Osteoblast (primary cell): ENCODE measurements at places on chromosomes 7 and 10.

DNA sequence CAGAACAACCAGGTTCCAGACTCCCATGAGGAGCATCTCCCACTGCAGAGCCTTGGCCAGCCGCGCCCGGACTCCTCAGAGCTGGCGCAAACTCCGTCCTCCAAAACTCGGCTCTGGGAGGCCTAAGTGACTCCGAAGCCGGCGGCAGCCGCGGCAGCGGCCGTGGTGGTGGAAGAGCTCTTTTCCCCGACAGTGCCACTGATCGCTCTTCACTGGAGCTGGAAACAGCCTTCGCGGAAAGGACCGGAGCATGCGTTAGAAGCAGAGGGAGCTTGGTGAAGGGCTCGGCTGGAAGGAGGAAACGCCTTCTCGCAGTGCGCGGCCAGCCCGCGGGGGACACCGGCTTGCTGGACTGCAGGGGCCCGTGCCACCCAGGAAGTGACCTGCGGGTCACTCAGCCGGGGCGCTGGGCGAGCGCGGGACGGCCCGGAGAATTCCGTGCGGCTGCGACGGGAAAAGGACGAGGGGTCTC, 5.0 kb upstream of the HOXA13 start:
- peak; percentile 90 for DNase-seq

- DNase-seq, result no peak
Measured at GRCh38 chr7:10643545-10643944, 330.1 kb upstream of the PHF14 start.

GRCh38 chr10:78407009-78407711, 373.5 kb downstream of the RPS24 start:
- DNase-seq, result peak; percentile 92

DNA sequence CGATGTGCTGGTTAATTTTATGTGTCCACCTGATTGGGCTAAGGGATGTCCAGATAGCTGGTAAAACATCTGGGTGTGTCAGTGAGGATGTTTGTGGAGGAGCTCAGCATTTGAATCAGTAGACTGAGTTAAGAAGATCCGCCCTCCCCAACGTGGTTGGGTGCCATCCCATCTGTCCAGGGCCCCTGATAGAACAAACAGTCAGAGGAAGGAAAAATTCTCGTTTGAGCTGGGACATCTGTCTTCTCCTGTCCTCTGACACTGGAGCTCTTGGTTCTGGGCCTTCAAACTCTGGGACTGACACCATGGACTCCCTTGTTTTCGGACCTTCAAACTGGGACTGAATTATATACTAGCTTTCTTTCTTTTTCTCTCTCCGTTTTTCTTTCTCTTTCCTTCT, 59.6 kb downstream of the CARD11 start:
- DNase-seq, result no peak

DNA sequence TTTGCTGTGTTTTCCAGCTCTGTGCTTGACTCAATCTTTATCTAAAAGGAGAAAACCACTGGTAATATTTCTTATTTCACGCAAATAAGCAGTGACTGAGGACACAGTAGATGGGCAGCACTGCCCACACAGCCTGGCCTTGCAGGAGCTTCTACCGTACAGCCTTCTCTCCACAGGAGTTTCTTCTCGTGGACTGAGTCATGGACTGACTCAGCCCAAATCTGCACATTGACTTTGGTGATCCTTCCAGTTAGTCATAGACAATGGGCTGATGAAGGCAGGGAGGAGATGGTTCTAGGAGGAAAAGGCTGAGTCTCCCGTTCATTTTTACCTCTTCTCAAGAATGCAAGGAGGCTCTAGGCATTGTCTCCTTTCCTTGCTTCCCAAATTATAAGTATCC, 200.7 kb downstream of the RAPGEF5 start:
- DNase-seq, result peak; percentile 89

GRCh38 chr10:3126741-3127346, 45.7 kb downstream of the PITRM1 start:
- peak; percentile 73 for DNase-seq

- DNase-seq, result no peak
Measured at GRCh38 chr7:143885951-143886350, 16.0 kb downstream of the TCAF1 start.

DNA sequence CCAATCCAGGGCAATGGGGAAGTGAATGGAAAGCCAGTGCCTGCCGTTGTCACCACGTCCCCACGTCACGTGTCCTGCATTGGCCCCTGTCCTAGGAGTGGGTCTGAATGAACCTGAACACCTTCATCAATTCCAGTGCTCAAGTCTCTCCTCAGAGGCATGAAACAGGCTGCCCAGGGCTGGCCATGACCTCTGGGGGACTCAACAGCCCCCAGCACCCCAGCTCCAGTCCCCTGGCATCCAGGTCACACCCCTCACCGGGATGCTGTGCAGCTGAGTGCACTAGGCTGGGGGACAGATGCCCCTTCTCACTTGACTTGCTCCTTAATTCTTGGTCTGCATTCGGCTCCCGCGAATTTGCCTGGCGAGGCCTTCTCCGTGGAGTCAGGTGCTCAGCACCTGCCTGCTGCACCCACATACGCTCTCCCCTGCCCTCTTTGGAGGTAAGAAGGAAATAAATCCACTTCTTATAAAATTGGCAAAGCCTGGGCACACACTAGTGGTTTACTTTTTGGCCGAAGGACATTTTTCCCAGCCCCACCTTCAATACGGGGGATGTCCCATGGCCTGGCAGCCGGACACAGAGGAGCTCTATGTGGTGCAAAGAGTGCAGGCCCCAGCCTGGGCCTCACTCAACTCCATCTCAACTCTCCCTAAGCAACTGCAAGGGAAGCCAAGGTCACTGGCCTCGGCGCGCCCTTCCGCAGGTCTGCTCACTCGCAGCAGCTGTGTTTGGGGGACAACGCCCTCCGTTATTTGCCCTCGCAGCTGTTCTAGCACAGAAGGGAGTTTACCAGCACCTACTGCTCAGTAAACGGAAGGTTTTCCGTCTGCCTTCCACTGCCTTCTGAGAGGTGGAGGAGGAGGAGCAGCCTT, 77.6 kb upstream of the SHH start:
- no peak for DNase-seq

GRCh38 chr10:17993361-17993760, 41.6 kb downstream of the SLC39A12 start:
- DNase-seq, result peak; percentile 11

- DNase-seq, result no peak
Measured at GRCh38 chr10:4094751-4095150, 309.7 kb upstream of the KLF6 start.

DNA sequence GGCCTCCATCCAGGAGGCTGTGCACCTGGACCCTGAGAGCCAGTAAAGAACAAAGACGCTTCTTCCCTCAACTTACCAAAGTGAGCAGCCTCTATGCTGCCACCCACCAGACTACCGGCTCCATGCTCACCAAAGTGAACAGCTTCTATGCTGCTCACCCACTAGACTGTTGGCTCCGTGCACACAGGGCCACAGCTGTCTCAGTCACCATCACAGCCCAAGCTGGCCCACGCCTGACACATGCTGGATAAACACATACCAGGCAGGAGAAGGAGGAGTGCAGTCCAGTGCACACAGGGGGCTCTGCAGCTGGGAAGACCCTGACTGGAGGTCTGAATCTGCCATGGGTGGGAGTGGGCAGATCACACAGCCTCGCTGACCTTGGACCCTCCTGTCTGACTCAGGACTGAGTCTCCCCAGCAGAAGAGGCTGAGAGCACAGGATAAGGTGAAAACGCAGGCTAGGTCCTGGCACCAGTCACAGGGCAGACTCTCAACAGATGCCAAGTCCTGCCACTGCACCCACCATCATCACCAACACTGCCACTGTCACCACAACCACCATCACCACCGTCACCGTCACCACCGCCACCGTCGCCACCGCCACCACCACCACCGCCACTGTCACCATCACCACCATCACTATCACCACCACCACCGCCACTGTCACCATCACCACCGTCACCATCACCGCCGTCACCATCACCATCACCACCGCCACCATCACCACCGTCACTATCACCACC, 130.9 kb downstream of the MAD1L1 start:
- no peak for DNase-seq

DNA sequence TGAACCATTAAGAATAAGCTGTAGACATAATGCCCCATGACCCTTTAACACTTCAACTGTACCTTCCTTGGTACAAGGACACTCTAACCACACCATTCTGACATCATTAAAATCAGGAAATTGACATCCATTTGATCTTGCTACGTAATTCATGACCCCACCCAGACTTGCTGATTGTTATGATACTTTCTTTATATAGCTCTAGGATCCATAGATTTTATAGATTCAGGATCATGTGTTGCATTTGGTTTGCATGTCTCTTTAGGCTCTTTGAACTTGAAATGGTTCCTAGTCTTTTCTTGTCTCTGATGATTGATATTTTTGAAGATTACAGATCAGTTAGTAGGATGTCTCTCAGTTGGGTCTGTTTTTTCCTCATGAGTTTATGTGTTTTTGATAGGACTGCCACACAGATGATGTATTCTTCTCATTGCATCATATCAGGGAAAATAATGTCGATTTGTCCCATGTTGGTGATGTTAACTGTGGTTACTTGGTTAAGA, 13.5 kb downstream of the CCM2 start:
- DNase-seq, result no peak

DNA sequence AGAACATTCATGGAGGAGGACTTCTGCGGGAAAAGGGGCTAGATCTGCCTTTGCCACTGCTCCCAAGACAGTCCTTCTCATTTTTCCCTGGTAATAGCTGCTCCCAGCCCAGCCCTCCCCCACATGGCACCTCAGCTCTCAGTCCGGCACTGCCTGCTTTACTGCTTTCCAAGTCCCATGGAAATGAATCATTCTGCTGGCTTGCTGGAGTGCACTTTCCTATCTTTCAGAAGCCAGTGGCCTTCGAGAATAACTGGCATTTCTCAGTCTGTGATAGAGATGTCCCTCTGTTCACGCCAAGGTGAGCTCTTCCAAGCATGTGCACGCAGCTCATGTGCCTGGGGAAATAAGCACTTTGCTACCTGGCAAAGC, 61.4 kb downstream of the SYPL1 start:
- peak; percentile 93 for DNase-seq

DNA sequence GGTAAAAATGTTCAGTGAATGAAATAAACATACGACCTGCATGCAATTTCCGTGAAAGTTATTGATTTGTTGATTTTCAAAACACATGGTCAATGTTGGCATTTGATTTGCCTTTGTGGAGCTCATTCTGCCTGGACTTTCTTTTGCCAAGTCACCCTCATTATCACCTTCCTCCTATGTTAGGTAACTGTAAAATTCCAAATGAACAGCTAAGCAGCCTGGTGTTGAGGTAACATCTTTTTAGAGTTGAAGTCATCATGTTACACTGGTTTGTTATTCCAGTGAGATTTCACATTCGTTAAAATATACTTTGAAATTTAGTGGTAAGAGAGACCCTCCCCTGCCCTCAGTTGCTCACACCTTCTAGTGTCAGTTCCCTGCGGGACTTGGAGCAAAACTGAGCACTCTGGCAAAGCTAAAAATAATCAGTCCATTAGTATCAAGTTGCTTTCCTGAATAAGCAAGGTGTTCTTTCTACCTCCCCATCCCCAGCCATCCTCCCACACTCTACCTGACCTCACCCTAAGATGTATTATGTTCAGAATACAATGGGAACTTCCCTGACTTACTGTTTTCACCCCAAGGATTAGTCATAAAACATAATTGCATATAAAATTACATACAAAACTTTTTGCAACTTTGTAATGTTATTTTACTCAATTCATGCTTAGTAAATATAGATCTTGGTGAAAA, 283.3 kb upstream of the SEMA3A start:
- no peak for DNase-seq

- no peak for DNase-seq
Measured at GRCh38 chr7:121197455-121197854, 131.3 kb upstream of the WNT16 start.

DNA sequence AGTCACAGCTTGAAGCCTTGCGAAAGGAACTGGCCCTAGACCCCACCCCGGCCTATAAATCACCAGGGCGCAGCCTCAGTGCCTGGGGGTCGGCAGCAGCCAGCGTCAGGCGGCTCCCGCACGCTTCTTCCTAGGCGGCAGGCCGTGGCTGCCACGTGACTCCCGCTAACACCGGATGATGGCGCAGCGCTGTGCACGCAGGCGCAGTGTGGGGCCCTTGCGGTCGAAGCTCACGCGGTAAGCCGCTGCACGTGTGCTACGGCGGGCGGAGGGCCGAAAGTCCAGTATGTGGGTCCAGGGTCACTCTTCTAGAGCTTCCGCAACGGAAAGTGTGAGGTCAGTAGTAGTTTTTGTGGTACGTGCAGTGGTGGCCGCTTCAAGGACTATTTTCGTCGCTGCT, at the start of gene STK31:
Gene STK31 (plus strand): TSS at position 220 of the 400 bp plus-strand sequence. CDS start 67 bp downstream, at position 287.
- DNase-seq, result no peak

DNA sequence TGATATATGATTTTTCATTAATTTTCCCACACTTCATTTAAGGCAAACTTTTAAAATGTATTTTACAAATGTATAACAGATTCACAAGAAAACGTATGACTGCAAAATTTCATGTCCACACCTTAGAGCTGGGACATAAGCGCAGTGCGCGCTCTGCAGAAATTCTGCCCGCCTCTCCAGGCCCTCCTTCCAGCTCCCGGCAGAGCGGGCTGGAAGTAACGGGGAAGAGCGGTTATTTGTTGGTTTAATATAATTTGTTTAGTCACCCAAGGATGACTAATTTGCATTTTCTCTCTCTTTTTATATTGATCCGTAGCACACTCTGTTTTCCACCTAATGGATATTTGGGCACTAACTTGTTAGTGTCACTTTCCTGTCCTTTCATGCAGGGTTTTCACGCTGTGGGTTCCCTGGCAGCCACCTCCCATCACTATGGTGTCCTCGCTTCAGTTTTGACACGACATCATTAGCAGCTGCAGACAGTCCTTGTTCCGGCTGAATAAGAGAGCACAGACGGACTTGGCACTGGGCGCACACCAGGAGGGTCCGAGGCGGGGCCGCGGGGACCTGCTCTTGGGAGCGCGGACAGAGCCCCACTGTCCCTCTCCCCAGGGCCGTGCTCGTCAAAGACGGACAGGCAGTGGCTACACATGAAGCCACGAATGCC, 129.2 kb upstream of the SEC61G start:
- DNase-seq, result peak; percentile 35

DNA sequence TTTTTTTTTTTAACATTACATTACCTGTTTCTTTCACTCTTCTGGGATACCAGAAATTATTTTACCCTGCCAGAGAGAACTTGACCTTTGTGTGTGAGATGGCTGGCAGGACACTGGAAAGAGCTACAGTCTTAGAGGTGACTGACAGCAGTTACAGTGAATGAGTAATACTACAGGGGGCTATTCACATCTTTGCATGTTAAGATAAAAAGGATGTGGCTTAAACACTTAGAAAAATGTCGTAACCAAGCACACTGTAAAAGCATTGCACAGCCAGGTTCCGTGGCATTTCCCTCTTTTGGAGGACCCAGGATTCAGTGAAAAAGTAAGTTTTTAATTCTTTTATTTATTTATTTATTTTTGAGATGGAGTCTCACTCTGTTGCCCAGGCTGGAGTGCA, 18.8 kb upstream of the TBC1D12 start:
- DNase-seq, result no peak

DNA sequence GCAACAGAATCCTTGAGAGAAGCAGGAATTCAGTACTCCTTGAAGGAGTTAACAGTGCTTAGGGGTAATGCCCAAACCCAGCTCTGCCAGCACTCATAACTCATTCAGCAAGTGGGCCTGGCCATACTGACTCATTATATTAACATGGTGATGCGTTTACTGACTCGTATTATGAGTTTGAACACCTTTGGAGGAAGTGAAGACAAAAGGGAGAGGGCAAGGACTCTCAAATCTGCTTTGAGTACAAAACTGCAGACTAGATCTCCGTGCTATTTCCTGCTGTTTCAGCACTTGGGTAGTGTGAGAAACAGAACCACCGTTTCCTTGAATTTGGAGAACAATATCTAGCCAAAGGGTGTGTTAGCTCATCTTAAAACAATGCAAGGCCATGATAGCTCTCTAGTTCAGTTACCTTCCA, 30.8 kb downstream of the SLC16A9 start:
- DNase-seq, result no peak

- DNase-seq, result no peak
Measured at GRCh38 chr7:137891016-137891655, 44.4 kb upstream of the DGKI start.
